ENCODE measurements at places on chromosomes 12 and 14. TPM values are rescaled to one million over a fixed set of nuclear protein-coding genes. Genes with fewer than 3 reads are reported as not detected.

Gene OSGEP
- 43.3 TPM for total RNA-seq

Gene CD9
- total RNA-seq = 3.4 TPM

Gene NRIP2
- not detected for total RNA-seq

Gene TARBP2
- total RNA-seq = 30.4 TPM

Gene RTL1
- not detected for total RNA-seq

Gene CD69
- 72.7 TPM for total RNA-seq

Gene PLEKHD1
- total RNA-seq = 0.05 TPM

Gene MYF6
- not detected for total RNA-seq

Gene CCDC184
- total RNA-seq = 0.25 TPM

Gene ZFHX2
- total RNA-seq = 1.1 TPM

Gene SLC6A13
- not detected for total RNA-seq

Gene SCNN1A
- total RNA-seq = 2.8 TPM

Gene METTL17
- 105 TPM for total RNA-seq

Gene C14orf39
- total RNA-seq = not detected

Gene C1S
- total RNA-seq = 21.9 TPM

Gene CEP128
- 11.5 TPM for total RNA-seq

Gene GTF2H3
- 35.2 TPM for total RNA-seq

Gene KCNMB4
- total RNA-seq = 1.0 TPM

Gene FOXG1
- total RNA-seq = not detected

Gene SERPINA9
- not detected for total RNA-seq

Gene TAS2R13
- 1.3 TPM for total RNA-seq

Gene RXYLT1
- 7.9 TPM for total RNA-seq

Gene PRB2
- not detected for total RNA-seq

Gene HOXC9
- total RNA-seq = not detected

Gene LACRT
- not detected for total RNA-seq

Gene ERO1A
- 205 TPM for total RNA-seq

Gene TUNAR
- total RNA-seq = not detected

Gene INSM2
- total RNA-seq = 0.08 TPM

Gene SMIM41
- not detected for total RNA-seq

Gene OAS2
- total RNA-seq = 56.6 TPM

Gene TAPBPL
- total RNA-seq = 31.4 TPM

Gene SMCO2
- total RNA-seq = 0.37 TPM

Gene SLC6A15
- not detected for total RNA-seq

Gene TMEM52B
- total RNA-seq = not detected

Data from activated naive CD4-positive, alpha-beta T cell treated with anti-CD3 and anti-CD28 coated beads, Interleukin-2, amount 50 U/mL, for 72 hours (primary cell).